NCI-H1092 treated with DMSO at 0.1 percent for 48 hours (cell line): ENCODE measurements at places on chromosomes 11 and 22.
A peak's percentile ranks its signal among the peaks of the same experiment; 100 is the strongest.

- DNase-seq: no peak
Observed at GRCh38 chr11:13852481-13852880, 110.0 kb upstream of the SPON1 start.

DNA sequence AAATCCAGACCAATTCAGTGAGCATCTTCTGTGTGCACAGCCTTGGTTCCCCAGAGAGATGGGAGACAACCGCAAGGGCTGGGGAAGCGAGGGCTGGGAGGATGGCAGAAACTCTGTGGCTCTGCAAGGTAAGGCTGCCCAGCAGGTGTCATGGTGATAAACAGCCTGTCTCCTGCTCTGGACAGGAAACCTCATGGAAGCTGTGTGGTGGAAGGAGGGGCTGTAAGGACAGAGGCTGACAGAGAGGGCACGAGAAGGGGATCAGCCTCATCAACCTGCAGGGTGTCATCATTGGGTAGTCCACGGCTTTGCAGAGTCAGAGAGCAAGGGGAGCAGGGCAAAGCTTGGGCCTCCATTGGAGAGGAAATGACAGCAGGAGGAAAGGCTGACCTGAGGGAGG is 138.4 kb upstream of the CADM1 start:
- DNase-seq: no peak

- no peak for DNase-seq
Observed at GRCh38 chr11:14021738-14022137, 59.2 kb downstream of the SPON1 start.

DNA sequence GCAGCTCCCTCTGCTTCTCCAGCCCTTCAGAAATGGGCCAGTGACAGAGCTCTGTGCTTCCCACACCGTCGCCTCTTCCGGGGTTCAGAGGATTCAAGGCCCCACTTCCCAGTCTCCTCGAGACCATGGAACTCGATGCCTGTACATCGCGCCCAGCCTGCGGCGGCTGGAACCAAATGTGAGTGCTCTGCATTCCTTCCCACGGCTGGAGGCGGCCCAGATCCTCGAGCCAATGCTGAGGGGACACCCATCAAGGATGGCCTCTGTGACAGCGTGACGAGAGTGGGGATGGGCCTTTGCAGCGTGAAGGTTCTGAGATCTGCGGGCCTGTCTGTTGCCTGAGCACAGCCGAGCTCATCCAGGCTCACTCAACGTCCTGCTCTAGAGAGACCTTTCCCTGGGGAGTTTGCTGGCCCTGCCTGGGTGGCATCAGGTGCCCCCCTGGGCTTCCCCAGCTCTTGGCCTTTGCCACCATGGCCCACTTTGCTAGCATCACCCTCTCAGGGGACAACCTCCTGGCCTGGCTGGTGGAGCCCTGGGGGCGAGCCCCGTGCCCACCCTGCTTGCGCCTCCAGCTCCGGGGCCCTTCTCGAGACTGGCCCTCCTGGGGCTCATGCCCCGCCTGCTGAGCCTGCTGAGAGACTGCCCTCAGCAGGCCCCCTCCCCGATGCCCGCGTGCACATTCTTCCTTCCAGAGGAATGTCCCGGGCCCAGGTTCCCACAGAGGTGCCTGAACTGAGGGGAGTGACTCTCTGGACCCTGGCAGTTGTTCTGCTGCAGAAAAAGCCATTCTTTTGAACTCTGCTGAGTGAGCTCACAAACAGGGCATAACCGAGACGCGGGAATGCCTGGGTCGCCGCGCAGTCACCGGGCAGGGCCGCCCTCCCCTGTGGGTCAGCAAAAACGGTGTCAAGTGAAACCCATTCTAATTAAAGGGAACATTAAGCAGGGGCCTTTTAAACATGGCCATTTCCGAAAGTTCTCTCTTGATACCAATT is 7.3 kb upstream of the MYEOV start:
- DNase-seq: no peak

DNA sequence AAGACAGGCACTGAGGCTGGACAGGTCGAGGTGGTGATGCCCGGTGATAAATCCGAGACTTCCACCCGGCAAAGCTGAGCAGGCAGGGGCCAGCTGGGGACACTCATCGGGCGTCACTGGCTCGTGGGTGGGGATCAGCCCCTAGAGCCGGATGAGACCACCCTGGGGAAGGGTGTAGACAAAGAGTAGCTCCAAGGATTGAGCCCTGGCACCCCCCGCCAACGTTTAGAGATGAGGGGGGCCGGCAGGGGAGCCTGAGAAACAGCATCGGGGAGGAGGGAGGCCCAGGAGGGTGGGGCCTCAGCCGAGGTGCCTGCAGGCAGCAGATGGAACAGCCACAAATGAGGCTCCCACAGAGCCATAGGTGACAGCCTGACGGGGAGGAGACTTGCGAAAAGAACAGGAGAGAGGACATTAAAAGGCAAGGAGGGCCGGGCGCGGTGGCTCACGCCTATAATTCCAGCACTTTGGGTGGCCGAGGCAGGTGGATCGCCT is 27.4 kb upstream of the CBX7 start:
- DNase-seq: no peak

DNA sequence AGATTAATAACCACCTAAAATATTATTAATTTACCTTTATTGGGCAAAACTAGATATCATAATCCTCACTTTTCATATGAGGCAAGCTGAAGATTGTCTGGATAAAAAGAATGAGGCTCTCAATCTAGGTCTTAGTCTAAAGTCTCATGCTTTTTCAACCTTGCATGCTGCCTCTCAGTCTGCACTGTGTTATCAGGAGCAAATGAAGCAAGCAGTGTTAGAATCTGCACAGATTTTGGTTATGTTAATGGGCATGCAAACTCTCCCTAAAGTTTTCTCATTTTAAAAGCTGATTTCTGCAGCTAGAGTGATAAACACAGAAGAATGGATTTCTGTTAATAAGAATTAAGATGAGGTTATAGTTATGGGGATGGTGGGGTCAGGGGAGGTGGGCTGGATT is 350.7 kb upstream of the C11orf87 start:
- no peak for DNase-seq

DNA sequence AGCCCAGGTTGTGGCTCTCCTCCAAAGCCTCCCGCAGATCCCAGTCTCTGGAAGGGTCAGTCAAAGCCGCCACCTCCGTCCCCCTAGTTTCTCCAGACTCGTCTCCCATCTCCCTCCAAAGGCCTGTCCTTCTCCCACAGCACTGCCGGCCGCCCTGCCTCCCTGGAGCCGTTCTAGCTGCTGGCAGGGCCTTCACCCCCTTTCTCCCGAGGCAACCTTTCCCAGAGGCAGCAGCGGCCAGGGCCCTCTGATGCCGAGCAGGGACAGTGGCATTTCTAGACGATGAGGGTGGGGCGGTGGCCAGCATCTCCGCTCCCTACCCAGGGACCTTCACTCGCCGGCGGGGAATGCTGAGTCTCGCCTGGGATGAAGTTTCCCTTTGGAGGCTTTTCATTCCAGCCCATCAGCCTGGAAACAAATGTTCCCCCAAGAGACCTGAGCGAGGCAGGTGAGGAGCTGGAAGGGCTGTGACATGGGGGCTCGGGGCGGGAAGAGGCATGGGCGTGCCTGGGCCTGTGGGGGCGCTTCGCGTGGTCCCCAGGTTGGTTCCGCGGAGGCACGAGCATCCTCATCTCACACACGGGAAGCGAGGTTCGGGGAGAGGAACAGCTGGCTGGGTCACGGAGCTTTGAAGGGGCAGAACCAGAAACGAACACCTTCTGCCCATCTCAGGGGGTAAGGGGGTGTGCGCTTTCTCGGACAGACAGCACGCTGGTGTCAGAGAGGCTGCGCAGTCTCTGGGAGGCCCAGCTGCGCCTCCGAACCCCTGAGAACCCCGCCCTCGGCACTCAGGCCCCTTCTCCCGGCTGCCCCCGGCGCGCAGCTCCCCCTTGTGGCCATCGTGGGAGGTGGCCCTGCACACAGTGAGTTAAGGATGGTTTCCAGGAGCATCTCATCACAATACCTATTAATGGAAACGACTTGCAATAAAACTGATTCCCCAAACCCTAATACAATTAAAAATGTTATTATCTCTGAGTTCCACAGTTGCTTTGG is 18.1 kb upstream of the KLHL35 start:
- no peak for DNase-seq

GRCh38 chr11:77322926-77323590 is 21.6 kb upstream of the GDPD4 start:
- DNase-seq: no peak

DNA sequence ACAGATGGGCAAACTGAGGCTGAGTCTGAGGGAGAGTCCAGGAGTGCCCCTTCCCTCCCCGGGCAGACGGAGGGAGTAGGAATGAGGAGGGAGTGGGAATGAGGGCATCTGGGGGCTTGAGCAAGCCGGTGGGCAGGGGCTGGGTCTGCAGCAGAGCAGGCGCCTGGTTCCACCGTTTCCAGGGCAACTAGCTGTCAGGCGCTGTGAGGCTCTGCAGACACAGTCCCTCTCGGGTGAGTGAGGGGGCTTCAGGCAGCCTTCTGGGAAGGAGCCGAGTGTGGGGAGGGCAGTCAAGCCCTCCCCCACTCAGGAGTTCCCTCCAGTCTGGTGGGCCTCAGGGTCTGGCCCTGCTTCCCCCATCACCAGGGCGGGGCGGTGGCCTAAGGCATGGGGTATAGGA is 19.0 kb downstream of the TMEM258 start:
- DNase-seq: no peak

- no peak for DNase-seq
Observed at GRCh38 chr11:108758458-108758857, 93.6 kb downstream of the DDX10 start.

DNA sequence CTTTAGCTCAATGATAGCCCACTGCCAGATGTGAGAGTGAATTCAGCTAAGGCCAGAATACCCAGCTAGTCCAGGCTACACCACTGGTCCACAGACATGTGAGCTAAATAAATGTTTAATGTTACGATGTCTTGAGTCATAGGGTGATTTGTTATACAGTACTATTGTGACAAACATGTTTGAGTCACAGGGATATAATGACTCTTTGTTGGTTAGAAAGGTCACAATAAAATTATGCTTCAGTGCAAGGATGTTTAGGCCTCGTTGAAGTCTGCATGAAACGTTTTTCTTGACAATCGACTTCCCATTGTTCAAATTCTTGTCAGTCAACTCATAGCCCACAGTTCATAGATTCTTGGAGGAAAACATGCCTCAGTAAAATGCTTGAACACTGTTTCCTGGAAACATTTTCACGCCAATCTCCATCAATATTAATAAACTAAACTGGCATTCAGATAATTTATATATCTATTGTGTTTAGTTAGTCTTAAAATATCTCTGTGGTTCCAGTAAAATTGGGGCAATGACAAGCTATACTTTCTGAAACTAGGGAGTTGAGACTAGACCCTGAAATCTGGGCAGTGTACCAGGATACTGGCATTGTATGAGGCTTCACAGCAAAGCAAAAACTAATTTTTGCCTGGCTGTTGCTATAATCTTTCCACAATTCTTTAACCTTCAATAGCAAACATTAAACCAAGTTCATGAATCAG is 650.8 kb upstream of the KIRREL3 start:
- no peak for DNase-seq

GRCh38 chr11:35178873-35179272 is 39.9 kb downstream of the CD44 start:
- DNase-seq: no peak

- DNase-seq: no peak
Observed at GRCh38 chr22:35611891-35612576, 5.1 kb downstream of the MB start.

GRCh38 chr11:36360826-36361415 is 64.8 kb downstream of the PRR5L start:
- no peak for DNase-seq

DNA sequence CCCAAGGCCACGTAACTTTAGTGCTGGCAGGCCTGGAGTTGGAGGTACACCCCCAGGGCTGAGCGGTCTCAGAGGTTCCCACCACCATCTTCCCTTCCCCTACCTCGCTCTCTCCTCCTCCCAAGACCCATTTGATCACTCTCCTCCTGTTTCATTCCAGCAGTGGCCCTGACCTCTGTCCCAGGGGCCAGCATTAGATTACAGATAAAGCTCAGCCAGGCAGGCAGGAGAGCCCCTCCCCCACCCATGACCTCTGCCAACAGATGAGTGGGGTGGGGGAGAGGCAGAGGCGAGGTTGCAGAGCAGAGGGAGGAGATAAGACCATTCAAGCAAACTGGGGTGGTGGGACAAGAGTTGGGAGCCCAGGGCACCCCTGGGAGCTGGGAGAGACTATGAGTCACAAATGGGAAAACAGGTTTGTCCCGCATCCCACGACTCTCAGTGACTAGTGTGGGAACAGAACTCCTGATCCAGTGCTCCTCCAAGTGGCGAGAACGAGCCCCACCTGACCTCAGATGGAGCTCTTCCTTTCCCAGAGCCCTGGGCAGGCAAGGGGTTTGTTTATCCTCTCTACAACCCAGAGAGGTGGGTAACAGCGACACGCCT is 367.9 kb downstream of the MN1 start:
- no peak for DNase-seq

DNA sequence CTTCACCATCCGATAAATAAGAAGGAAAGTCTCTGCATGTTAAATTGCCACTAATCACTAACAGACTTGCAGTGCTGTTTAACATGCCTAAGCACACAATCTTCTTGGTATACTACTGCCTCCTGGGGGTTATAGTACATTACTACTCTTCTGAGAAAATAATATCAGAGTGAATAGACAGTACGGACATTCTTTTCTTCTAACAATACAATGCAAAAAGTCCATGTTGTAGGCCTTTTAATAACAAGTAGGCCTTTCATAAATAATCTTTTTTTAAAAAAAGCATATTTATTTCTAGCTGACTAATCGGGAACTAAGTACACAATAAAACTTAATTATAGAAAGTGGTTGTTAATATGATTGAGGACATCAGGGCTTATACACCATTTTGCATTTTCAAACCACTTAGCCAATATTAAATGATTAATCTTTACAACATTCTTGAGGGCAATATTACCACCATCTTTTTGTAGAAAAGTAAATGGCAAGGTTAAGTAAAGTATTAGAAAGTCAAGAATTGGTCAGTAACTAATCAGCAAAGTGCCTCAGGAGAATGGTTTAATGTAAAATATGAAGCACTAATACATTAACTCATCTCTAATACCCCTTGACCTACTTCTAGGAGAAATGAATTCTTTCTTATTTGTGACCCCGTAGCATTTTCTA is 84.7 kb downstream of the TTC28 start:
- peak; percentile 71 for DNase-seq

- DNase-seq: no peak
Observed at GRCh38 chr11:119218141-119218878, 12.2 kb downstream of the CBL start.

- DNase-seq: no peak
Observed at GRCh38 chr11:120318906-120319305, 6.2 kb upstream of the TLCD5 start.

DNA sequence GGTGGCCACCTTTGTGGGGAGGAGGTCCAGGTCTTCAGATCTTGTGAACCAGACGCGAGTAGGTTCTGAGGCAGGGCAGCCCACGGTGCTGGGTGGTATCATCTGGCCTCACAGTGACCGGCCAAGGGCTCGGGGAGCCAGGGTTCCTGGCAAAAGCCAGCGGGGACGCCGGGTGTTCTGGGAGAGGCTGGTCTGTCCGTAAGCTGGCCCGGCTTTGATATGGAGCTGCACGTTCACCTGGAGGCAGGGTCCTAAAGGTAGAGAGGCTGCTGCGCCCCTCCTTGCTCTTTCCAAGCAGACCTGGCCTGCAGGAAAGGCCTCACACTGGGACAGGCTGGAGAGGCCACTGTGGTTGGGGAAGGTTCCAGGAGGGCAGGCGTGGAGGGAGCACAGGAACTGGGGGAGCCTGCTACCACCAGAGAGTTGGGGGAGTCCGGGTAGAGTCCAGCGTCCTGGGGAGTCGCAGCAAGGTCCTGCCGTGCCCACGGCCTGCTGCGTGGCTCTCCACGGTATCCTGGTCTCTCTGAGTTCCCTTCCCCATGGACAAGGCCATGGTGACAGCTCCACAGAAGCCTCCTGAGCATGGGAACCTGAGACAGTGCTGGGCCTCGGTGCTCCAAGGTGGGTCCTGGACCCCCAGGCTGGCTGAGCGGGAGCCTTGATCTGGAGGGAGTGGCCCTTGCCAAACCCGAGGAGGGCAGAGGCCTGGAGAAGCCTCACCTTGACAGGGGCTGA is 452.4 kb upstream of the B3GAT1 start:
- no peak for DNase-seq
